Cardiac muscle cell (in vitro differentiated cells and primary cell): ENCODE measurements at places on chromosomes 7 and 10. TPM values are rescaled to one million over a fixed set of nuclear protein-coding genes. Genes with fewer than 3 reads are reported as not detected.

HABP2 gene
- not detected in 2 replicates for total RNA-seq

ITGA8 gene
- total RNA-seq = 1.6 and 2.0 TPM in 2 replicates

SFTPD gene
- 0.15 and 1.1 TPM in 2 replicates for total RNA-seq

ARMH3 gene
- total RNA-seq = 5.0 and 7.1 TPM in 2 replicates

PDK4 gene
- total RNA-seq = 0.88 and 2.6 TPM in 2 replicates

RNF148 gene
- total RNA-seq = 0.21 and 1.0 TPM in 2 replicates

KLF14 gene
- total RNA-seq = not detected in 2 replicates

UBE2D1 gene
- total RNA-seq = 12.6 and 13.5 TPM in 2 replicates

SCIN gene
- total RNA-seq = 0.66 TPM in 1 of 2 replicates, not detected in the other

PNLIP gene
- not detected in 2 replicates for total RNA-seq

C10orf62 gene
- 0.25 and 0.30 TPM in 2 replicates for total RNA-seq

SLF2 gene
- 29.8 and 37.8 TPM in 2 replicates for total RNA-seq
